Anterior cingulate cortex (tissue), 58 donors: ENCODE measurements at places on chromosomes 12 and 14.

DNA sequence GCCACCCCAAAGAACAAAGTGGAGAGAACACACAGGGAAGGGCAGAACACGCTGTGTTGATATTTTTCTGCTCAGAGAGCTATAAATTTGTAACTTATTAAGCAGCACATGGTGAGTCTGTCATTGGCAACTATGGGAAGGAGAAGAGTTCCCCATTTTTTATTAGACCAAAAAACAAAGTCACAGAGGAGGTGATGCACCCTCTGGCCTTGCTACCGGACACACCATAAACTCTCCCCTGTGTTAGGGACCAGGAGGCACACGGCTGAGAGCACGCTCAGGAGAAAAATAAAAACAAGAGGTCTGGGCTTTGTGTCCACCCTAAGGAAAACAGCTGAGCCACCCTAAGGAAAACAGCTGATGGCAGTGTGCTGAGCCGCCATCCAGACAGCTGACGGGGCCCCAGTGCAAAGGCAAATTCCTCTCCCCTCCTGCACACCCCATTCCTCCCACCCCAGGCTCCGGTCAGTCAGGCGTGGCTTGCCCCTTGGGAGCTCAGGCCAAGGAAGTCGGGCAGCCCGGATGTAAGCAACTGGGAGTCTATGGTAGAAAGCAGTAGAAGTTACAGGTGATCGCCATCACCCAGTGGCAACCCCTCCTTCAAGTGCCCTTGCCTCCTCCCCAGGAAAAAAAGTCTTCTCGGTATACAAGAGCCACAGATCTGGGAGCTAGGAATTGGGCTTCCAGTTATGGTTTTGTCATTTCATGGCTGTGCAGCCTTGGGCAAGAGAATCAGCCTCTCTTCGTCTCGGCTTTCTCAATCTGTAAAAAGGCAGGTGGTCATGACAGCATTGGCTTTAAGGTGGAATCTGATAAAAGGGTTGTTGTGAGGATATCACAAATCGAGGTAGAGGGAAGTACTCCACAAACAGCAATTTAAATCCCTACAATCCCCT lies 2.4 kb downstream of the PXN start:
- DNase-seq: no peak

- no peak for DNase-seq
These were observed 1052.4 kb downstream of the BCL11B start for GRCh38 chr14:98219638-98220037.

DNA sequence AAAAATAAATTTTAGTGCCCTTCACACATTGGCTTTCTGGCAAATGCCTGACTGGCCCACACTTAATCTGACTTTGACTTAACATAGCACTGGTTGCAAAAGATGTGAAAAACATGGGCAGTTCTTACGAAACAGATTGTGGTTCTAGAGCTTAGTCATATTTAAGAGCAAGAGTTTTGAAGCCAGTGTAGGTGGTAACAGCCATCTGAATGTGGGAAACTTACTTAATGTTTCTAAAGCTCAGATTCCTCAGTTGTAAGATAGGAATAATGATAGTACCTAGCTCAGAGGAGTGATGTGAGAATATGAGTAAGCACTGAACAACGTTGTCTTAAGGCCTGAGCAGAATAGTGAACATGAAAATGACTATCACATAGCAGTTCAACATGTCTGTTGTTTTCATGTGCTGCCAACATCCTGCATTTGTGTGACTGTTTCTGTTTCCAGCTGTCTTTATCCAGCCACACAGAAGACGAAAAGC lies 262.7 kb downstream of the SYT1 start:
- DNase-seq: no peak

DNA sequence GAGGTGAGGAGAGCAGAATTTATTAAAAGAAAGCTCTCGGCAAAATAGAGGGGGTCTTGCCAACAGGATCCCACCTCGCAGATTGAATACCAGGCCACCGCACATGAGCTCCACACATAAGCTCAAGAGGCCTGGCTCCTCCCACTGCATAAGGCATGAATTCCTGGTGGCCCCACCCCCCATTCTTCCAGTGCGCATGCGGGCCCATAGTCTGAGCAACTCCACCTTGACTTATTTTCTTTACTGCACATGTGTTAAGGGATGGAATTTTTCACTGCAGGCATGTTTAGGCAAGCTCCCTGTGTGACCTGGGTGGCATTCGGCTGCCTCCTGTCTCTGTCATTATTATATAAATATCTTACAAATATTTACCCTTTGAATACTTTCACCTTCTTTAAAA lies 412.5 kb downstream of the RMST start:
- DNase-seq: no peak

DNA sequence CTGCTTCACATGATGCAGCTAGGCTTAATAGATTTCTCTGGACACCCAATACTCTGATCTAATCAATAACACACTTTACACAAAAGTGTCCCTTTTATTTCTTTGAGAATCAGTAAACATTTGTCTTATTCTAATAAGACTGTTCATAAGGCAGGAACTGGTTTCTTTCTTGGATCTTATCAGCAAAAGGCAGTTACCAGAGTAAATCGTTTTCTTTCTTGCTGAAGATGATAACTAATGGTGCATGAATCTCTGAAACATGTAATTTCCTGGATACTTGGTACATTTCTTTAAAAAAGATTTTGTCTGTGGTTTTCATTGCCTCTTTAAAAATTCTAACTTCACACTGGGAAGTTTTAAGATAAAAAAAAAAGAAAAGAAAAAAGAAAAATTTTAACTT lies 39.6 kb downstream of the WIF1 start:
- no peak for DNase-seq

GRCh38 chr14:73612339-73613045 lies at the start of gene ACOT6:
Gene ACOT6 (plus strand): TSS chr14:73612517. CDS start chr14:73612572, 55 bp downstream.
- peak; percentile 59 for DNase-seq

DNA sequence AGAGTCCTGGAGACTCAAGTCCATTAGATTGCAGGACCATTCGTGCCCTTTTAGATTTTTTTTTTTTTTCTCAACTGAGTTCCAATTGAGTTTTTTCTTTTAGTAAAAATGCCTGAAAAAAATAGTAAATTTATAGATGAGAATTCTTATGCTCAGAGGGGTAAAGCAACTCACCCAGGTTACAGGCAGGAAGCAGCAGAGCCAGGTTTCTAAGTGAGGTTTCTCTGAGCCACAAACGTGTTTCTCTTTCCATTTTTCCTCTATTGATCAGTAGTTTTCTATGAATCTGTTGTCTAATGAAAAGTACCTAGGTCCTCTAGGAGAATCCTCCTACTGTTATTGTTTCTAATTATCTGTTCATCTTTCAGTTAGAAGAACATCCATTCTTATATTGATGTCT lies 66.4 kb upstream of the C12orf71 start:
- no peak for DNase-seq

- no peak for DNase-seq
These were observed 1.5 kb downstream of the RAB21 start for GRCh38 chr12:71756054-71756690.

- DNase-seq: no peak
These were observed 42.7 kb upstream of the CDKN3 start for GRCh38 chr14:54354096-54354495.

- no peak for DNase-seq
These were observed 165.3 kb downstream of the SNAPC1 start for GRCh38 chr14:61927520-61927919.

DNA sequence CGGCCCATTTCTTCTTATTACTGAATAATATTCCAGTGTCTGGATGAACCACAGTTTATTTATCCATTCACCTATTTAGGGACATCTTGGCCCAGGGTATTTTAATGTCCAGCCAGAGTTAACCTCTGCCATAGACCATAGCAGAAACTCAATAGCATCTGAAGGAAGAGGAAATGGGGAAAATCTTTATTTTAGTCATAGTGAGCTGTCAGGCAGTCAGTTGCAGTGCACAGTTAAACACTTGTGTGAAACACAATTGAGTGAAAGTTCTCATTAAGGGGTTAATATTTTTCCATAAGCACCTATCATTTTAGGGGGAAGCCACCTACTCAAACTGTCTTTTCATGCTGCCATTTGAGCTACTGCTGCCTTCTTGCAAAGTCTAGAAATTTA lies 197.3 kb upstream of the PPFIA2 start:
- no peak for DNase-seq

DNA sequence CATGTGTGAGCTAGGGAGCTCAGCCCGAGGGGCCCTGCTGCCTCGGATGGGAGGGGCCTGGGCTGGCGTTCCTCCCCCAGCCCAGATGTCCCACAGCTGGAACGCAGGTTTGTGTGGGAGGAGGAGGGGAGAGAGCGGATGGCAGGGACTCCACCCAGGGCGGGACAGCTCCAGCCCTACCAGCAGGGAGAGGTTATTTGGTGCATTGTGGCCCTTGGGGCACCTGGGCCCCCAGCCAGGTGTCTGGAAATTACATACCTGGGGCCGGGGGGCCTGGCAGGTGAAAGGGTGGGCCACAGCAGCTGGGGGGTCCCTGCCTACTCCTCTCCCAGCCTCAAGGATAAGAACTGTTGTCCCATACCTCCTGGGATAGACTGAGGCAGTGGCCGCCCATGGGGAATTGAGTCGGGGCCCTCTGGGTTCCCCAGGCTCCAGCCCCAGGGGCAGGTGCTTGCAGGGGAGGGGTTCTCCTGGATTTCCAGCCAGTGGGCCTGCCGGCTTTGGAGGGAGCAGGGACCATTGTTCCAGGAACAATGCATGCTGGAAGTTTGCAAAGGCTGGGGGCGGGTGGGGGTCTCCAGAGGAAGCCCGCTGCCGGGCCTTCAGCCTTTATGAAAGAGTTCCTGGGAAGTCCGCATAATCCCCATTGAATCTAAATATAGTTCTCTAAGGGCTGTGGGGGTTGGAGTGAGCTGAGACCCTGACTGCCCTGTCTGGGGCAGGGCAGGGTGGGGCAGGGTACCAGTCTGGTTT lies 1.2 kb downstream of the KIF26A start:
- no peak for DNase-seq

DNA sequence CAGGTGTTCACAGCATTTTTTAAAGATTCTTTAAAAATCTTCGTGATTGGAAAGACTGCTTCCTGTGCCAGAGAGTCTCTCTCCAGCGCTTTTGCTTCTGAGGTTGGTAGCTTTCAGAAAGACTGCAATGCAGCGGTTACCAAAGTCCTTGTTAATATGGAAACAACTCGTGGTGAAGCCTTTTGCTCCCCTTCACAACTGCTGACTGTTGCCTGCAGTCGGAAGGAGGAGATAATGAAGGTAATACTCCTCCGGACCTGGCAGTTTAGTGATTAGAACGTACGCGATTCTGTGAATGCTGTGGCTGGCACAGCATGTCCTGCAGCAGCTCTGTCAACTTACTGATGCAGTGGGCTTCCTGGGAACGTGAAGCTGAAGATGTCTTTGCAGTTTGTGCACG lies 50.9 kb downstream of the TRAF3 start:
- DNase-seq: no peak
